ENCODE measurements at places on chromosomes 2 and 18.

DNA sequence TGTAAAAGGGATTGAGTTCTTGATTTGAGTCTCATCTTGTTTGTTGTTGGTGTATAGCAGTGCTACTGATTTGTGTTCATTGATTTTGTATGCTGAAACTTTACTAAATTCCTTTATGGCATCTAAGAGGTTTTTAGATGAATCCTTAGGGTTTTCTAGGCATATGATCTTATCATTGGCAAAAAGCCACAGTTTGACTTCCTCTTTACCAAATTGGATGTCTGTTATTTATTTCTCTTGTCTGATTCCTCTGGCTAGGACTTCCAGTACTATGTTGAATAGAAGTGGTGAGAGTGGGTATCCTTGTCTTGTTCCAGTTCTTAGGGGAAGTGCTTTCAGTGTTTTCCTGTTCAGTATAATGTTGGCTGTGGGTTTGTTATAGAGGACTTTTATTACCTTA is 4.8 kb downstream of the ANKAR start:
- DNase-seq = no peak

DNA sequence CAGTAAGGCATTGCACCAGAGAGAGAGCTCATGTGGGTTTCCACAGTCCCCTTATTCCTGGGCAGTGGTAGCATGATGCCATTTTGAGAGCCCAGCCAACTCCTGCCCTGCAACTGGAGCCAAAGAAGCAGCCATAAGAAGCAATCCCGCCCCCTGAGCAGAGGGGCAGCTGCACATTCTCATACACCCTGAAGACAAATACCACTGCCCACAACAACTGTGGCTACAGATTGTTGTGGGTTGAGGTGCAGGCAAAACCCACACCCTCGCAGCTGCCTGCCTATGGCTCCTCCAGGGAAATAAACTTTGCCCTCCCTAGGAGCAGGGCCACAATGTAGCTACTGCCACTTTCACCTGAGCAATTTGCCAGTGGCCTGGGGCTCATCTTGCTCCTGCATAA is 219.4 kb upstream of the NRXN1 start:
- DNase-seq = no peak

DNA sequence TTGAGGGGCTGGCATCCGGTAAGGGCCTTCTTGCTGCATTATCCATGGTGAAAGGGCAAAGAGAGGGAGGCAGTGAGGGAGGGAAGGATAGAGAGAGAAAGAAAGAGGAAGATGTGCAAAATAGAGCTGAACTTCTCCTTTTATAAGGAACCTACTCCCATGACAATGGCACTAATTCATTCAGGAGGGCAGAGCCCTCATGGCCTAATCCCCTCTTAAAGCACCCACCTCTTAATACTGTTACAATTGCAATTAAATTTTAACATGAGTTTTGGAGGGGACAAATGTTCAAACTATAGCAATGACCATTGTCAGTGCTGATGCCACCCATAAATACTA is 60.2 kb downstream of the CXCR4 start:
- DNase-seq = no peak

- DNase-seq = no peak
These were observed 12.6 kb downstream of the GNLY start for GRCh38 chr2:85706599-85707296.

DNA sequence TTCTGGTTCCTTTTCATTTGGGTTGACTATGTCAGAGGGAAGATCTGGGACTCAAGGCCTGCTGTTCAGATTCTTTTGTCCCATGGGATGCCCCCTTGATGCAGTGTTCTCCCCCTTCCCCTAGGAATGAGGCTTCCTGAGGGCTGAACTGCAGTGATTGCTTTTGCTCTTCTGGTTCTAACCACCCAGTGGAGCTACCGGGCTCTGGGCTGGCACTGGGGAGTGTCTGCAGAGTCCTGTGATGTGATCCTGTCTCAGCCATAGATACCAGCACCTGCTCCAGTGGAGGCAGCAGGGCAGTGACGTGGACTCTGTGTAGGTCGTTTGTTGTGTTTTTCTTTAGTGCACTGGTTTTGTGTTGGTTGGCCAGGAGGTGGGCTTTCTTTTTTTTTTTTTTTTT is 32.1 kb upstream of the RHOB start:
- no peak for DNase-seq

DNA sequence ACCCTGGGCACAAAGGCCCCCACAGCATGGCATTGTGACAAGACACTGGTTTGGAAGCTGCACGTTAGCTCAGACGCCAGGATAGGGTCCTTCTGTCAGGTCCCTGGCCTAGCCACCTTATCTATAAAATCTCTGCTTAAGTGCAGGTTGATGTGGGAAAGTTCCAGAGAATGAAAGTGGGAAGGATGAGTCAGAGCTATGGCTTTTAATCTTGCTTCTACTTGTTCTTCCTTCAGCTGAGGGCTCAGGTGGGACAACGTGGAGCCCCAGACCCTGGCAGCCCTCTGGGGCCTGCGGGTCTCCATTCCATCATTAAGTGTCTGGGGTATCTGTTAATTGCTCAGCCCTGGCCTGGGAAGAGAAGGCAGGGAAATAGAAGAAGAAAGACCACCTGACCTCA is 64.5 kb downstream of the CELF4 start:
- DNase-seq = no peak

GRCh38 chr2:163675388-163675787 is 60.4 kb downstream of the FIGN start:
- peak; percentile 16 for DNase-seq

GRCh38 chr2:36530983-36531354 is 67.0 kb downstream of the FEZ2 start:
- DNase-seq = no peak

DNA sequence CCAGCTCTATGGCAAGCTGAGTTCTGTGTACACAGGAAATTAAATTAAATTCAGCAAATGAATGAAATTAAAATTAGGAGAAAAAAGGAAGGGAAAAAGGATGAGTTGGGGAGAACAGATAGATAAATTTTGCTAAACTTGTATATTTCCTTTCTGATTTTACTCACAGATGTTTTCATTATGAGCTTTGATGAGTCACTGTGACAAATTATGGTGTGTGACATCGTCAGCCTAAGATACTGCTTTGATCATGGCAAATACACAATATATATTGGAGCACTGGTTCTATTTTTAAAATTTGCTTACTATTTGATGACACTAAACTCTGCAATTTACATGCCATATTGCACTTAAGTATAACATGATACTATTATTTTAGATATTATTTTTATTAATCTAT is 464.6 kb upstream of the SPHKAP start:
- DNase-seq = no peak

DNA sequence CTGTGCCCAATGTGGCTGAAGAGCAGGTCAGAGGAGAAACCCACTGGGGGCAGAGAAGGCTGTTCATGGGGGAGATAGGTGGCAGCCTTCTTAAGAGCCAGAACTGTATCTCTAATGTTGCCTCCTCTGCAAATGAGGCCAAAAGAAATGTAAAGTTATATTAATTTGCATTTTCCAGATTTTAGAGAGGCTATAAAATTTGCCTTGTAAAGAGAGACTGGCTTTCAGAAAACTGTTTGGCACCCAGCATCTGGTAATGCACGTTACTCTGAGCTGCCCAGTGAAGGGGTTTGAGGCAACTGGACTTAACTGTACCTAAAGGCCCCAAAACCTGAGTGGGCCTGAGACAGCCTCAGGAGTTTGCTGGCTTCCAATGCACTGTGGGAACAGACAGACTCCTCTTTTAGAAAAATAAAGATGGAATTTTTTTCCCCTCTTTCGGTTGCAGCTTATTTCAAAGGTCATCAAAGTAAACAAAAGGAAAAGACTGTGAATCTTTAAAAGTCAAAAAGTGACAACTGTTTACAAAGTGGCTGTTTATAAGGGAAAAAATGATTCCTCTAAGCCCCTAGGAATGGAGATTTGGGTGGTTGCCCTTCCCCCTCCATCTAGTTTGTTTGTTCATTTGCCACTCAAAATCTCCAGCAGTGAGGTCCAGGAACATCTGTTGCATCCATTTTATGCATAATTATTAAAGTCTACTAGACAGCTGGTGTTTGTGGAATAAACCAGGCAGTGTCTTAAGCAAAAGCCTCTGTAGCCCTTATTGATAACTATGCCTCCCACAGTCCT is 132.2 kb upstream of the ZFP36L2 start:
- no peak for DNase-seq

GRCh38 chr2:236662231-236663185 is 92.9 kb downstream of the ACKR3 start:
- no peak for DNase-seq

- no peak for DNase-seq
These were observed 5.7 kb downstream of the CHPF start for GRCh38 chr2:219537657-219538488.

GRCh38 chr2:47422016-47422415 is 19.1 kb downstream of the MSH2 start:
- DNase-seq = no peak

- no peak for DNase-seq
These were observed 857 bp downstream of the DYM start for GRCh38 chr18:49459404-49460171.

- DNase-seq = no peak
These were observed 45.6 kb downstream of the KCNIP3 start for GRCh38 chr2:95342556-95343320.

DNA sequence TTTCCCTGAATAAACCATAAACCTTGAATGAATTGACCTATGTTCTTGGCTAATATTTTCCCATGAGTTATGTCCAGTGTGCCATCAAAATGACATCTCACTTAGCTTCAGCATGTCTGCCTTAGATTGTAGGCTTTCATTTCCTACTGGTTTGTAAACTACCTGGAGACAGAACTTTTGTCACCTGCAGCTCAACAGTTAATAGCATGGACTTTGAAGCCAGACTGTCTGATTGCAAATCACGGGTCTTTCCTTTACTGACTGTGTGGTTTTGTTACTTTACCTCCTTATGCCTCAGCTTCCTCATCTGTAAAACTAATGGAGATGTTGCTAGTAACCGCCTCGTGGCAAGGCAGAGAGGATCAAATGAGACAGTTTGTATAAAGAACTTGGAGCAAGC is 187.1 kb downstream of the SUCLG1 start:
- no peak for DNase-seq

DNA sequence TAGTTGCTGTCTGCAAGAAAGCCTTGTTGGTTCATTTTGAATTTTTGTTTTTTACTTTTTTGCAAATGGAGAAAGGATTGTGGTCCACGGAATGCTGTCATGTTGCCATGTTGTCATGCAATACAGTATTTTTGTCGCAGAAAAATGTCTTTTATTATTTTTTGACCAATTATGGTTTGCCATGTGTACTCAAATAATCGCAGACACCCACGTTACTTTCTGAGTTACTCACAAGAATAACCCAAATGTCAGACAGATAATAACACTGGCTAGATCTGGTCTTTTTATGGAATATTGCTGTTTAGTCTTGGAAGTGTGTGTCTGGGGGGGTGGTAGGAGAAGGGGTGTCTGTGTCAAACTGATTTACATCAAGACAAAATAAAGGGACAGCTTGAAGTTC is 188.9 kb downstream of the LTBP1 start:
- no peak for DNase-seq

GRCh38 chr2:437756-438393 is 150.0 kb upstream of the ALKAL2 start:
- no peak for DNase-seq

- DNase-seq = no peak
These were observed 2173.5 kb upstream of the PIK3C3 start for GRCh38 chr18:39781565-39781964.

GRCh38 chr2:126275098-126275497 is 380.9 kb upstream of the GYPC start:
- DNase-seq = no peak

DNA sequence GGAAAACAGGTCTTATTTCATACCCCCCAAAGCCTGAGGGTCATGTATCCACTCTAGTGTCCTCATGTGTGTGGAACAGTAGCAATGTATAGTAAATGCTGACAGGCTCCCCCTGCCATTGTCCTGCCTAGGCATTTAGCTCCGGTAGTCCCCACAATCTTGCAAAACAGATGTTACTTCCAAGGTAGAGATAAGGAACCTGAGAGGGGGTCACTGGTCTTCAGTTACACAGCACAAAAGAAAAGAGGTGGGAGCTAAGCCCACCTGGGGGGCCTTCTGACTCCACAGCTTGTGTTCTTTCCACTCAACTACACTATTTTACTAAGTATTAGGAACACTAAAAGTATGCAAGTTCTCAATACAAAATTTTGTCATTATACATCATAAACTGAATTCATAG is 17.4 kb upstream of the FECH start:
- no peak for DNase-seq

DNA sequence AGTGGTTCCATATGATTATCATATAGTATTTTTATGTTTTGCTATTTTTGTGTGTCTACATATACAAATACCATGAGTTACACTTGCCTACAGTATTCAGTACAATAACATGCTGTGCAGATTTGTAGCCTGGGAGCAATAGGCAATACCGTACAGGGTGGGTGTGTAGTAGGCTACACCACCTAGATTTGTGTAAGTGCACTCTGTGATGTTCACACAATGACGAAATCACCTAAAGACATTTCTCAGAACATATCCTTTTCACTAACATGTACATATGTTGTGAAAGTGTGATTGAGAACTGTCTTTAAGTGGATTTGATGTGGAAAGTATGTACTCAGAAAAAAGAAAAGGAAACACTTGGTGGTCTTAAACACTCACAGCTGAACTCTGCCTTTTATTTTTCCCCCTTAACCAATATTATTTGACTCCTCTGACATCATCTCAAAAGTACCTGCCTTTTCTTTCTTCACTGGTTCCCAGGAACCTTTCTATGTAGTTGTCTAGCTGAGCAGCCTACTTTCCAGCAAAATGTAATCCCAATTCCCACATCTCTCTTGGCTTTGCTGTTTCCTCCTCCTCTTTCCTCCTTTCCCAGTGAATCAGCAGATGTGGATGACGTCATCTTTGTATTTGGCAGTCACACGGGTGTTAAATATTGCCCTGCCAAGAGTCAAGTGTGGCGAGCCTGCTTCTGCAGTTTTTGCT is 47.7 kb downstream of the OSBPL6 start:
- peak; percentile 80 for DNase-seq

- DNase-seq = no peak
These were observed 20.0 kb upstream of the INO80C start for GRCh38 chr18:35517715-35518114.

- no peak for DNase-seq
These were observed 184.8 kb upstream of the RND3 start for GRCh38 chr2:150672311-150672710.

DNA sequence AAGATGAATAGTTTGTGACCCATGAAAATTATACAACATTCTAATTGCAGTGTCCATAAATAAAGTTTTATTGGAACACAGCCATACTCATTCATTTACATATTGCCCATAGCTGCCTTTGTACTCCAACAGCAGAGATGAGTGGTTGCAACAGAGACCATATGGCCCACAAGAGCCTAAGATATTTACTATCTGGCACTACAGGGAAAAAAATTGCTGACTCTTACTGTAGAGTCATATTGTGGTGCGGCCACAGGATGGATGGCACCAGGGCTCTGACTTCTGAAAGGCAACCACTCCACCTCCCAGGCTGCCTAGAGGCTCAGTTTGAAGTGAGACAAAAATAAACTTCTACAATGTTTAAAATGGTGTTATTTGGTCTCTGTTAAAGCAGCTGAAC is 404.0 kb upstream of the ATP5MC3 start:
- no peak for DNase-seq

DNA sequence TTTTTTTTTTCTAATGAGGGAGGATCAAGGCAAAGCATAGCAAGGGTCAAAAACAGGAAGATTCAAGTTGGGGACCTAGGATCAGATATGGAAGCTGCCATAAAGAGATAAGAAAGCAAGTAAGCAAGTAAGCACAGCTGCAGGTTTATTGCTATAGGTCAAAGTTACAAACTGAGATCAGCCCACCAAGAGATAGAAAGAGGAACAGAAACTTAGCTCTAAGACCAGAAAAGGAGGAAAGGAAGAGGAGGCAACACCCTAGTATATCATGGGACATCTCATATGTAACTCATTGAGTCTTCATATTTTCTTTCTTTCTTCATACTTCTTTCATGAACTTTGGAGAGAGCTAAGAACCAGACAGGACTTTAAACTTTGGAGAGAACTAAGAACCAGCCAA is 295.9 kb upstream of the CRIM1 start:
- DNase-seq = no peak
